ENCODE measurements at places on chromosomes 7 and 10.

GRCh38 chr10:88230251-88230650, 352.9 kb downstream of the RNLS start:
- no peak for DNase-seq

DNA sequence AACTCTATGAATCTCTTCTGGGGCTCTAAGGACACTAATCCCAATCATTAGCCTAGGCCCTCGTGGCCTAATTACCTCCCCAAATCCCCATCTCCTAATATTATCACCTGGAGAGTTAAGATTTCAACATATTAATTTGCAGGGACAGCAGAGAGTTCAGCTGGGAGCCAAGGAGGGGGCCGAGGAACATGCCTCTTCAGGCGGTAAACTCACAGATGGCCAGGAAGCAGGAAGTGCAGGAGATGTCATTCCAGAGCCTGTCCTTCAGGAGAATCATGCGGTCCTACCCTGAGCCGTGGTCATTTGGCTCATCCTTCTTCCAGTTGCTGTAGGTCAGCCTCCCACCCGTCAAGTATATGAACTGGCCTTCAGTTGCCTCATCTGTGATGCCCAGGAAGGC, 21.9 kb upstream of the SFTPA2 start:
- no peak for DNase-seq

DNA sequence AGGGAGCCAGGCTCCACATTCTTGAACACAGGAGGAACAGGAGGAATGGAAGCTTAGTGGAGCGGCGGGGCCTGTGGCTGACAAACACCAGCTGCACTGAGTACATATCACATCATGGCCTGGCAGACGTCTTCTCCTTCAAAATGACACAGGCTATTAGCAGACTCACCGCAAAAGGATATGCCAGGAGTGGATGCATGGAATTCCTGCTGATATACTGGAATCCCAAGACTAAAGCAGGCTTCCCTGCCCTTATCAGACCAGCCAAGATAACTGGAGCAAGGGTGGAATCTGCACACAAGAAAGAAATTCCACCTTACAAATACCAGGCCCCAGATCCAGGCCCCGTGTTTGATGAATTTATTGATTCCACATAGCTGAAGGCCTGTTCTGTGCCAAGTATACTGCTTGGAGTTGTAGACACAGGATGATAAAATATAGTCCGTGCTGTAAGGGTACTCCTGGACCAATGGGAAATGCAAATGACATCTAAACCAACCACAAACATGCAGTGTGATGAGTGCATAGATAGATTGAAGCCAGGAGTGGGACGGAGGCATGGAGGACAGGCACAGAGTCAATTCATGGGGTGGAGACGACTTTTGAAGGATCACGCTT, 480.5 kb upstream of the ZMIZ1 start:
- DNase-seq: no peak

GRCh38 chr7:68816491-68816890, 781.8 kb upstream of the AUTS2 start:
- no peak for DNase-seq

GRCh38 chr7:6375348-6376101, 72.2 kb downstream of the DAGLB start:
- DNase-seq: no peak

GRCh38 chr10:34249634-34250033, 565.5 kb downstream of the PARD3 start:
- DNase-seq: no peak

- no peak for DNase-seq
These were observed 15.0 kb upstream of the GFRA1 start for GRCh38 chr10:116287906-116288501.

Data from activated T-cell treated with anti-CD3 and anti-CD28 coated beads for 24 hours (primary cell).